ENCODE measurements at places on chromosomes 12 and 14.

GRCh38 chr14:53468876-53469275, 315.8 kb upstream of the DDHD1 start:
- DNase-seq = no peak

- no peak for DNase-seq
These were observed 125.7 kb upstream of the KRAS start for GRCh38 chr12:25376407-25376806.

DNA sequence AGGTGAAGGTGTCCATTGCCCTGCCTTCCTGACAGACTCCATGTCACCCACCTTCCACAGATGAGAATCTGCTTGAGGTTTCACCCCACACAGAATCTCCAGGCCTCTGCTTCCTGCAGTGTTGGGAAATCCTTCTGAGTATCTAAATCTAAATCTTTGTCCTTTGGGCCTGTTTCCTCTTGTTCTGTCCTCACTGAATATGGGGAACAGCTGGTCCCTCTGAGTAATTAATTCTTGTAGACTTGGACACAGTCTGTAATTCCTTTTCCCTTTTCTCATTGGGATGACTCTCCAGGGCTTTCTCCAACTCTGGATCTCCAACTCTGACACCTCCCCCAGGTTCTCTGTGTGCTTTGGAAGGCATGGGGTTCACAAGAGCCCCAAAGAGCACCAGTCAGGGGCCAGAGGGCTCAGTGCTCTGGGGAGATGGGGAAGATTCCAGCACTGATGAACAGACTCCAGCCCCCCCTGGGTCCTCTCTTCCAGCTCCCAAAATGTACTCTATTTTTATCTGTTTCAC, 2.3 kb upstream of the ACVRL1 start:
- DNase-seq = no peak

GRCh38 chr12:100141998-100142850, 450 bp downstream of the BLTP3B start:
- peak; percentile 56 for DNase-seq

GRCh38 chr12:14981049-14981448, 8.2 kb downstream of the PDE6H start:
- DNase-seq = no peak

DNA sequence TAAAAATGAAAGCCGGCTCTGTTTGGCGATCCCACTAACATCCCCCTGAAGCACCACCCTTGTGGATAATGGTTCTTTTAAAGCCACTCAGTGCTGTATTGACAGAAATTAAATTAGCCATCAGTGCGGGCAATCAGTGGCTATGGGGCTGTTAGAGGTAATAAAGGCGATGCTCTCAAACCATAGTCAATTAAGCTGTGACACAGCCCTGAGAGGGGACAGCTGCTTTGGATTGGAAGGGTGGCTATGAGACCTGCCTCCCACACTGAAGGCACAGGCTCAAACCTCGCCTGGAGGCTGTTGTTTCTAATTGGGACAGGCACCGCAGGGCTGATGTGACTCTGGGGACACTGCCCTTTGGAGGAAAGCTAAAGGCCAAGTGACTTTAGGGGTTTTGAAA, 562.2 kb downstream of the VRK1 start:
- DNase-seq = no peak

GRCh38 chr12:6650832-6651231, 3.6 kb upstream of the ACRBP start:
- DNase-seq = no peak

- no peak for DNase-seq
These were observed 242.1 kb downstream of the BCL11B start for GRCh38 chr14:99029916-99030305.

- no peak for DNase-seq
These were observed 8.9 kb downstream of the FOXA1 start for GRCh38 chr14:37585971-37586796.

DNA sequence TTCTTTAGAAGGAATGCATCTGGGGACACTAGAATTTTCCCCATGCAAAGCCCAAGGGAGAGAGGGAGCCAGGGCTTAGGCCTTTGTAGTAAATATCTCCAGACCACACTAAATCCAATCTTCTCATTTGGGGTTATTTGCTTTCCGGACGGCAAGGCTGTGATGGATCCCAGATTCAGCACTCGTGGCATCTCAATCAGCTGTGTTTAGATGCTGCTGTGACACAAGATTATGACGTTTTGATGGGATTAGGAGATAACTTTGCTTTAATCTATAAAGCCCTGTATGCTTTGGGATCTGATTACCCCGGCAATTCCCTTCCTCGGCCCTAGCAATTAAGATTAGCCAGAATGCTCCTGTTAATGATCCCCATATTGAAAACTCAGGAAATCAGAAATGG, 686.7 kb upstream of the TBX3 start:
- no peak for DNase-seq

GRCh38 chr12:1851151-1851701, 30.9 kb downstream of the LRTM2 start:
- DNase-seq = no peak

DNA sequence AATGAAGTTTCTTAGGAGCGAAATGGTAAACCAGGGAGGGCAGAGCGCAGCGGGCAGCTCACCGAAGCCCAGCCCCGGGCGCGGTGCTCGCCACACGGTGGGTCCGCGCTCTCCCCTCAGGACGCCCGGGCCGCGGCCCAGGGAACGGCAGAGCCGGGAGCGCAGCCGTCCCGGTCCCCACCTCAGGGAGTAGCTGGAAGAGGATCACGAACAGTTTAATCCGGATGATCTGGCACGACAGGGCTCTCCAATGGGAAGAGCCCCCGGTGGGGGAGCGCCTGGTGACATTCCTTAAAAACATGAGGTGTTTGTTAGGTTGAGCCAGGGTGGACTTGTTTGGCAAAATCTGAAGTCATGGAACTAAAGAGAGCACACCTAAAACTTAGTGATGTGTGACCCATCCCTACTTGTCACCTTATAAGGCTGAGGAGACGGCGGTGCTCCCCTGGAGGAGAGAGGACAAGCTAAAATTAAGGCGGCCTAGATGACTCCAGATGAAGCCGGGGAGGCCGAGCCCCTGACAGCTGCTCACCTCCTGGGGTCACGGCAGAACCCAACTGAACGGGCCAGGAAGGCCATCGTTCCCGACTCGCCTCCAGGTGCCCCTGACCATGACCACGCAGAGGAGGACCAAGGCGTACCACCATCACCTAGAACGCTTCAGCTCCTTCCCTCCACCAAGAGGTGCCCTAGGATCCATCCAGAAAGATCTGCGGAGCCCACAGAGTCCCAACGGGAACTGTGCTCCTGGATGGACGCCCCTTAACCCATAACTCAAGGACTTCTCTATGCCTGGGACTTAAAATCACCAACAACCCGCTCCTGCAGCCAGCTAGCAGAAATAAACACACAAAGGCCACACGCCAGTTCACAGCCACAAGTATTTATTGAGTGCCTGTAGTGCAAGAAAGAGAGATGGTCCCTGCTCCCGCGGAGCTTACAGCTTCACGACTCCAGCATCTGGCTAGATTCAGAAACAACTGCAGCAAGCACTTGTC, 866 bp upstream of the PITPNM2 start:
- DNase-seq = peak; percentile 15

- DNase-seq = peak; percentile 44
These were observed 37.3 kb upstream of the ADGRD1 start for GRCh38 chr12:130916241-130916911.

DNA sequence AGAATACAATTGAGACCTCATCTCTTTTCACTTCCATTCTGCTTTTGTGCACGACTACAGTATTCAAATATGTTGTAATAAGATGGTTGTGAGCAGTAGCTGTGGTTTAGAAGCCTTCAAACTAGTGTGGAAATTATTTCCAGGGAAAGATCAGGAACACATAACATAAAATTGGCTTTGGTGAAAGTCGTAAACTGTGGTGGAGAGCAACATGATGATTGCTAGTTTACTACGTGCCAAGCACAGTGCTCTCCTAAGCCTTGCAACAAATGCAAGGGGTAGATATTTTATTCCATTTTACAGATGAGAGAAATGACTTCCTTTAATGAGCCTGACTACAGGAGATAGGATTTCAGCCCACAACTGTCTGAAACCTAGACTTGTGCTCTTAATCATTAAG, 172.4 kb upstream of the LMNTD1 start:
- no peak for DNase-seq

GRCh38 chr12:14769969-14770495, 33.2 kb downstream of the WBP11 start:
- peak; percentile 94 for DNase-seq

DNA sequence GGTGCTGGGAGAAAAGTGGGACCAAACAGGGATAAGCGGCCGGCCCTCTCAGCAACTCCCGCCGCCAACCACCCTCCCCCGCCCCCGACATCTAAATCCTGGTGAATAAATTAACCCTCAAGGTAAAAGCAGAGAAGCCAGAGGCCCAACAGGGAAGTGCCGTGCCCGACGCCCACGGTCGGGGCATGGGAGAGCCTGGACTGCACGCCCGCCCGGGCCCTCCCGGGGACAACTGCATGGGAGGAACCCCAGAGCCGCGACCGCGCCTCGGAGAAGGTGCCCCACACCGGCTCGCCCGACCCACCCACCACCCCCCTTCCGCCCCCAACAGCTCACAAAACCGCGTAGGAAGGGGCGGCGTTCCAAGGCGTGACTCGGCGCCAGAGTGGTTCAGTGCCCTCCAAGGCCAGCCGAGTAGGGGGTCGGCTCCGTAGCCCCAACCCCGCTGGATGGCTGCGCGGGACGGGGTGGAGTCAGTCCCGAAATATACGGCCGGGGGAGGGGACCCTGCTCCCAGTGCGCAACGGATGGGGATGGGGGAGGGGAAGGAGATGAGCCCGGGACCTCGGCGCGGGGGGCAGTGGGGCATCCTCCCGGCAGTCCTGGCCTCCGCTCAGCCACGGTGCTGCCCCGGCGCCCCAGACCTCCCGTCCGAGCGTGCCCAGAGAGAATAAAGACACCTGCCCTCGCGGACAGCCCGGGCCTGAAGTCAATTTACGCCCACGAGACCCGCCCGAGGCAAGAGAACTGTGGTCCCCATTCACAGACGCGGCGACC, 732 bp downstream of the SLC25A29 start:
- DNase-seq = peak; percentile 32

DNA sequence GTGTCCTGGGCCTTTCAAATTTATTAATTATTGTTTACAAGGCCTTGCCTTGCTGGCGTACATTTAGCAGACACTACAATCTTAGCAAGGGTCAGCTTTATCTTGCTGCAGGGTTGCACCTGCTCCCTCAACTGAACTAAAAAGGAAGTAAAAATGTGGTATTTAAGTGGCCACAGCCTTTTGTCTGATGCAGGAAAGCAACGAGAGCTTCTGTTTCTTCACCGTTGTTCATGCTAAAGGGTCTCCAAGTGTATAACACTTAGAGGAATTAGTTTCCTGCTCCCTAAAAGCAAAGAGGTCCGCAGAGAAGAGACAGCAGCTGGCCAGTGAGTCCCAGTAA, 62.8 kb upstream of the EGLN3 start:
- no peak for DNase-seq

DNA sequence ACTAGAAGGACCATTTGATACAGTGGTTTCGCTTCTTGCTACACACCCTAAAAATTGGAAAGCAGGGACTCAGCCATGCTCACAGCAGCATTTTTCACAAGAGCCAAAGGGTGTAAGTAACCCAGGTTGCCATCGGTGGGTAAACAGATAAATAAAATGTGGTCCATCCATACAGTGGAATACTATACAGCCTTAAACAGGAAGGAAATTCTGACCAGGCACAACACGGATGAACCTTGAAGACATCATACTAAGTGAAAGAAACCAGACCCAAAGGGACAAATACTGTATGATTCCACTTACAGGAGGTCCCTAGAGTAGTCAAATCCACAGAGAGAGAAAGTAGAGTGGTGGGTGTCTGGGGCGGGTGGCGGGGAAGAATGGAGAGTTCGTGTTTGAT, 220.9 kb downstream of the PHETA1 start:
- no peak for DNase-seq

DNA sequence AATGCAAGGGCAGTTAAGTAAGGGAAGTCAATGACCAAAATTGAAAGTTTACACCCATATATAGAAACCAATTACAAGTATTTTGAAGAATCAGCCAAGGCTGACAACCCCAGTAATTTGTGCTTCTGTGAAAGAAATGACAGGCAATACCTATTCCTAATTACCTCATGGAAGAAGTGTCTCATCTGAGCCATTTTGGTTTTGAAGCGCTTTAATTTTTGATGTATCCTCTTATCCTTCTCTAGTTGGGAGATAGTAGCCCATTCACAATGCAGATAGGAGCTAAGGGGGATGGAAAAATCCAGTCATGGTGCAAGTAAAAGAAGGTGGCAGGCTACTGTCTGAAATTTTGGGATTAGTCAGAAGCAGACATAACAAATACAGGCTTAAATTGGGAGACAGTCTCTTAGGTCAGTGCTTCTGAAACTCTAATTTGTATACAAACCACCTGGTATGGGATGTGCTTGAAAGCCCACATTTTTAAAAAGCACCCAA, 30.4 kb upstream of the SUPT16H start:
- no peak for DNase-seq

DNA sequence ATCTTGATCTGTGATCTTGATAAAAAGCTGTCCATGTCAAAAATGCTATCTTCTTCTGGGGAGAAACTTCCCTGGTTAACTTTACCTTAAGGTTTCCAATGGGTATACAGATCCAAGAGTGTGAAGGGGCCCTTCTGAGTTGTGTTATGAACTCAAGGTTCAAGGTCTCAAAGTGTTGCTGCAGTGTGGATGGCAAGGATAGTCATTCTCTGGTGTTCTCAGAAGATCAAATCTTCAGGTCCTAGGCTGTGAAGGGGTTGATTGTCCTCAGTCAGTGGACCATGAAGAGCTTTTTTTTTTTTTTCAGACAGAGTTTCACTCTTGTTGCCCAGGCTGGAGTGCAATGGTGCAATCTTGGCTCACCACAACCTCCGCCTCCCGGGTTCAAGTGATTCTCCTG, 114.4 kb downstream of the SPTSSA start:
- no peak for DNase-seq

DNA sequence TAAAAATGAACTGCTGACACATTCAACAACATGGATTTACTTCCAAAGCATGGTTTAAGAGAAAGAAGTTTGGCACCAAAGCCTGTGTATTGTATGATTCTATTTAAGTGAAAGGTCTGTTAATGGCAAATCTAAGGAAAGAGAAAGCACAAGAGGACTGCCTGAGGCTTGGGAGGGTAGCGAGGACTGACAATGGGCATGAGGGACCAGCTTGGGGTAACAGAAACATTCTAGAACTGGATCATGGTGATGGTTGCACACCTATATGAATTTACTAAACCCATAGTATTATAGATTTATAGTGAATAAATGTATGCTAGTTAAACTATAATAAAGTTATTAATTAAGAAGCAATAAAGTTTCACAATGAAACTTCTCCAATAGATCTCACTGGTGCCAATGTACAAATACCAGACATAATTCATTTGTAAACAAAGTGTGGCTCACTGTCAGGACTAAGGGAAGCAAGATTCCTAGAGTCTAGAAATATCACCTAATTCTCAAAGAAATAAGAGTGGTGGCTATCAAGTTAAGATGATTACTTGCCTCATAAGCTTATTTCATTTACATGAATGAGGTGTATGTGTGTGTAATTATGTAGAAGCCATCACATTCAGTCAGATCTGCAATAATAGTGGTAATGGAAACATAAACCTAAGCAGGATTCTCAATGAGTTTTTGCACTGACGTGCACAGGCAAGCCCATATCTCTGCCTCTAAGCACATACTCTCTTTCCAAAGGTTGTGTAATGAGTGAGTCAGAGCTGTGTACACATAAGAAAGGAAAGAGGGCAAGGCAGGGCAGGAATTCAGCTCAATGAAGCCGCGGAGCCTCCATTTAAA, 353.4 kb downstream of the KCNH5 start:
- no peak for DNase-seq
